Effector CD4-positive, alpha-beta T cell (primary cell): ENCODE measurements at places on chromosomes 13 and 19.

- no peak for DNase-seq
Observed at GRCh38 chr13:95207769-95208366, 93.4 kb downstream of the ABCC4 start.

- no peak for DNase-seq
Observed at GRCh38 chr19:32830231-32831014, 39.1 kb downstream of the SLC7A9 start.

DNA sequence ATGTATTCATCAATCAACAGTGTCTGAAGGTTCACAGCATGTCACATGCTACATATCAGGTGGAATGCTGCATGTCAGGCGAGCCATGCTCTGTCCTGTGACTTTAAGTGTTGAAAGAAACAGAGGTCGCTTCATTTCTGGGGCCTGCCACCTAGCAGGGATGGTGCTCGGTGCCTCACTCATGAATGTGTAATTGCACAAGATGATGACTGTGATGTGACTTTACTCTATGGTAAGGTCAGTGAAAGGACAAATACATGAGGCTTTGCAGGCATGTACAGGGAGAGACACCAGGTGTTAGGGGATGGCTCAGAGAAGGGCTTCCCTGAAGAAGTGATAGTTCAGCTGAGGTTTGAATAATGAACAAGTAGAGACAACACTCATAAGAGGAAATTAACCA, 66.7 kb downstream of the FRY start:
- no peak for DNase-seq

- DNase-seq, result no peak
Observed at GRCh38 chr13:101474419-101474957, 22.0 kb downstream of the ITGBL1 start.

- DNase-seq, result no peak
Observed at GRCh38 chr13:44155422-44156293, 218.0 kb upstream of the SERP2 start.

DNA sequence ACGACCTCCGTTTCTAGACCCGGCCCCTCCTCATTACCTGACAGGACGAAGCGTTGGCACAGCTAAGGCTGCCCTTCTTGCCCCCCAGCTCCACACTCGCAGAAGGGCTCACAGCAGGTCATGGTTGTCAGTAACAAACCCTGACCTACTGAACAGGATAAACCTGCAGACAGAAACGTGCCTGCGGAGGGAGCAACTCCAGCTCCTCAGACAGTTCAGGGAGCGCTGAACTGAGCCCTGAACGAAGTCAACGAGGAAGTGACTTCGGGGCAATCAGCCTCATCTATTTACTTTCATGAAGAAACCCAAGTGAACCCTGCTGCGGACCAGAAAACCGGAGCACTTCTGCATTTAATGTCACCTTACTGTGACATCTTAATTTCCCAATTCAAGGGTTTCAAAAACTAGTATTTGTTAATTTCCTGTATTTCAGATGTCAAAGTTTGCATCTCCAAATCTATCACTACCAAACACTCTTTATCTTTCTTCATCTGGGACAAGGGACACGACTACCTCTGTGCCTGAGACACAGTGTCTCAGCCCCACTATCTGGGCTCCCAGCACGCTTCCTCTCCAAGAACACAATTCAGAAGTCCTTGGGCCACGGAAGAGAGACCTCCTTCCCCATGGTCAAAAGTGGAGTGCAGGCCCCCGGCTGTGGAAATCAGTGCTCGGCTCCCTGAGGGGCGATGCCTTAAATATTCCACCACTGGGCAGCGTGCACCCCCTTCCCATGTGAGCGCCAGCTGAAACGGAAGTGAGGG, 40.2 kb downstream of the CARS2 start:
- no peak for DNase-seq

DNA sequence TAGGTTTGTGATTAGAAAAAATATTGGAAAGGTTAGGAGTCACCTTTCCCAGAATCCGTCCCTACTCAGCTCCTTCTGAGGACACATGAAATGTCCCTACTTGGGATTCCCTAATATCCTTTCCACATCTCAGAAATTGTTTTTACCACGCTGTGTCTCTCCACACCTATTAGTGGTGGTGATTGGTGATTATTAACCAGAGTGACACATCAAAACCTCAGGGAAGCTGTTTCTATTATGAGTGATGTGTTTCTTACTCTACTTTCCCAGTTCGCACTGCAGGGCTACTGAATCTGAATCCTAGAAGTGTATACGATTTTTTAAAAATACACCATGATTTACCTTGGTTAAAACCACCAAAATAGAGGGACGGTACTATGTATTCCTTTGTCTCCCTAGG, 460.8 kb downstream of the TBC1D4 start:
- no peak for DNase-seq

DNA sequence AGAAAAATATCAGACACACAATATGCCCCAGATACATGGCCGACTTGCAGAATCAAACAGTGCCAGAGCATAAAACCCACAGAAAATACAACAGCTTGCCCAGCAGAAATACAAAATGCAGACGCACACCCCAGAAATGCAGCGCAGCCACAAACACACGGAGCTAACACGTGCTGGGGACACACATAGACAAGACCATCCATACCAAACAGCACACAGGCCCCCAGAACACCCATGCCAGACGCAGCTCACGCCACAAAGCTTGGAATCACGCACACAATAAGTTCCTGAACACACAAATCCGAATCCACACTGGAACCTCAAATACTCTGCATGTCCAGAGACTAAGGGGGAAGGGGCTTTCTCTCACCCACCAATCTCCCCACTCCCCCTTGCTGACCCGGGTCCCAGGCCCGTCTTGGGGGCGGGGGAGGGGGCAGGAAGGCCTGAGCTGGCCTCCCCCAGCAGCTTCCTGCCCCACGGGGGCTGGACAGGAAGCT, 17.2 kb downstream of the CCDC97 start:
- no peak for DNase-seq

DNA sequence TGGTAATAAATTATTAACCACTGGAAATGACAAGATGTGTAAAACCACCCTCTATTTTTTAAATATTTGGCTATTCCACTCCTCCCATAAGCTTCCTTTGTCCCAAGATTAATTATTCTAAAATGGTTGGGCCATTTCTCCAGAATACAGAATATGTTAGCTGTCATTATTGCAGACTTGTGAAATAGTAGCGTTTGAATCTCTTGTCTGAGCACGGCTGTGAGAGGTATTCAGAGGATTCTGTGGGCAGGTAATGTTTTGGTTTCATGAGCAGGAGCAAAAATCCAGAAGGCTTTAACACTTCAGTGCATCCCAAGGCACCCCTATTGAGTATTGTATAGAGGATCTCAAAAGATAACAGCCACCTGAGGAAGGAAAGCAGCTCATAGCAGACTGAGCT, 256.0 kb downstream of the UQCRFS1 start:
- no peak for DNase-seq

- DNase-seq, result no peak
Observed at GRCh38 chr13:38365661-38366060, 16.0 kb downstream of the UFM1 start.
